ENCODE measurements at places on chromosomes 4 and X.

DNA sequence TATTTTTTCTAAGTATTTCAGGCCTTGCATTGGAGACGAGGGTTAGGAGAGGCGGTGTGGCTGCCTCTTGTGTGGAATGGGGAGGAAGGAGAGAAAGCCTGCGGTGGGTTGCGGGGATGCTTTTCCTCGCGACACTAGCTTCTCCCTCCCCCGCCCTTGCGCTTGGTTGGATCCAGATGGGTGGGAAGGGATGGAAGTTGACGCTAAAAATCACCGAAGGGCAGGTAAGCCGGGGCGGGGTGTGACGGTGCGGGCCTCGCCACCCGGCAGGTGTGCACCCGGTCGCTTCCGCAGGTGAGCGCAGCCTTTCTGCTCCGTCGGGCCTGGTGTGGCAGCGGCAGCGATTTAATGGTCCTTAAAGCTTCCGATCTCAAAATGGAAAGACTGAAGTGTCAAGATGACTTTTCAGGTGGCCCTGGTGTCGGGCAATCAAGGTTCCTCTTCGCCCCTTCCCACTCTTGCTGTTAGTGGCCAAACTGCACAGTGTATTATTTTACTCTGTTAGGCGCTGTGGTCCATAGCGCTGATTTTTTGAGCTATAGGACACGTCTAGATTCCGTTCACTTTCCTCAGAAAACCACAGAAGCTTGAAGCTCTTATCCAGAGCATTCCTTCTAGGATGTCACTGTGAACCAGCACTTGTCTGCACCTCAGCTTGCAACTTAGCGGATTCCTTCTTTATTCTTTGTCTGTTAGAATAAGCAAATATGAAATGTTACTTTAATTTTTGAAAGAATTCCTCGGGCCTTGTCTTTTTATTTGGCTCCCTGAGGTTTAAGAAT lies 765 bp downstream of the ENOPH1 start:
- no peak for DNase-seq

GRCh38 chr4:171130256-171130801 lies 682.9 kb upstream of the GALNTL6 start:
- DNase-seq = no peak

DNA sequence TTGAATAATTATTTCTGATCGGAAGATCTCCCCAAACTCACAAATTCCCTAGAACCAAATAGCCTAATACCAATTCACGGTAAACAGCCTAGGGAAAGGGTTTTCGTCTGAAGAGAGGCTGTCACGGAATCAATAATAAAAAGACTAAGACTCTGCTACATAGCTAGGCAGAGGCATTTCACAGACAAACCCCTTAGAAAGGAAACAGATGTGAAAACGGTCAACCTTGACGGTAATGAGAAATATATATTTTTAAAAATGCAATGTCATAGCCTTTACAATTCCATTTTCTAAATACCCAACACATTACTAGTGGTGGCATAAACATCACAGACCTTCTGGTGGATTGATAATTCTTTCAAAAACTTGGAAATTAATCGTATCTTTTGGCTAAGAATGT lies 28.4 kb downstream of the PROM1 start:
- no peak for DNase-seq

- DNase-seq = no peak
Measured at GRCh38 chr4:166422475-166422874, 549.4 kb downstream of the TLL1 start.

DNA sequence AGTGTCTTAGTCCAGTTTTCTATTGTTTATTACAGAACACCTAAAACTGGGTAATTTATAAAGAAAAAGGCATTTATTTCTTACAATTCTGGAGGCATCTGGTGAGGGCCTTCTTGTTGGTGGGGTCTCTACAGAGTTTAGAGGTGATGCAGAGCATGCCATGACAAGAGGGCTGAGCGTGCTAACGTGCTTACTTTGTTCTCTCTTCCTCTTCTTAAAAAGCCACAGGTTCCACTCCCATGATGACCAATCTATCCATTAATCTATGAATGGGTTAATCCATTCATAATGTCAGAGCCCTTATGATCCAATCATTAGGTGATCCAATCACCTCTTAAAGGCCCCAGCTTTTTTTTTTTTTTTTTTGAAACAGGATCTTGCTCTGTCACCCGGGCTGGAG lies 291.5 kb upstream of the GALNTL6 start:
- no peak for DNase-seq

GRCh38 chrX:77450996-77451395 lies 3.8 kb downstream of the FGF16 start:
- DNase-seq = peak; percentile 40

DNA sequence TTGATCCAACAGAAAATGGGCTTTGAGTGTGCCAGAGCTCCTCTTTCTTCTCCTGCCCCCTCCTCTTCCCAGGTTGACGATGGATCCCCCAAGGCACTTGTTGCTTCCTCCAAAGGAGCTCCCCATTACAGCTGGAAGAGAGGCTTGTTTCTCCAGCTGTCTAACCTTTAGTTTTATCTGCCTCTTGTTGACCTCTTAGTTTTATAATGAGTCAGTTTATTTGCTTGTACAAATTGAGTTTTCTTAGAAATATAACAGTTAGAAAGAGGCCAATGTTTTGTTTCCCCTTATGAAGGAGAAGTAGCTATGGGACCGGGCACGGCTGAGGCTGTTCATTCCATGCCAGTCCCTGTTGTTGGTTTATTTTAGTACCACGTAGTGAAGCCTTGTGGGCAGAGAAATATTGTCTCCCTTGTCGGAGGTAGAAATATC lies 158.2 kb downstream of the SPRY1 start:
- no peak for DNase-seq

- peak; percentile 38 for DNase-seq
Measured at GRCh38 chrX:130772105-130772775, 130.8 kb downstream of the ENOX2 start.

DNA sequence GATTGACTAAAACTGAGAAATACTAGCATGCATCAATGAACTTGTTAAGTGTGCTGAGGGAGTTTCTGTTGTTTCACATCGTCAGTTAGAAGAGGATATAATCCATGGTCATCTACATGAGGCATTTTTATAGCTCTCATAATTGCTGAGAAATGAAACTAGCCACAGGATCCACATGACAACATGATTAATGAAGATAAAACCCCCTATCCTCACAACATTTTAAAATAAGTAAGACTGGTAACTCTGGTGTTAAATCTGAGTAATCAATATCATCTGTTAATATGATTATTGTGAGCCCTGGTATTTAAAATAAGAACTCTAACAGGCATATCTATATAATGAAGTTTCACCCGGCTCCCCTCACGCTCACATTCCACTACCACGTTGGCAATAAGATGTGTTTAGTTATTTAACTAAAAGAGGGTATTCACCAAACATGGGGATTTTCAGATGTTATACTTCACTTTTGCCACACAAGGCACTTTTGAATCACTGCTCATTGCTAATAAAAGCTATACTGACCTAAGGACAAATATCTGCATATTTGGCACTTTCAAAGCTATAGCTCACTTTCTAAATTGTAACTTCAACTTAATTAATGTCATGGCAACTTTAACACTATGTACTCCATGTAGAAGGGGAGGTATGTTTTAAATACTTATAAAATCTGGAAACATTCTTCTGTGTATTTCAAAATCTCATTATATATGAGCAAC lies 6.7 kb downstream of the UNC5C start:
- no peak for DNase-seq

GRCh38 chr4:109682875-109683274 lies 20.4 kb downstream of the CASP6 start:
- DNase-seq = no peak

GRCh38 chr4:27206009-27206408 lies 345.4 kb downstream of the STIM2 start:
- DNase-seq = no peak
